Thyroid gland (tissue), 4 donors: ENCODE measurements at places on chromosomes 4 and X. TPM values are rescaled to one million over a fixed set of nuclear protein-coding genes. Genes with fewer than 3 reads are reported as not detected.

STK26 gene
- total RNA-seq: 4.9 TPM

DNA sequence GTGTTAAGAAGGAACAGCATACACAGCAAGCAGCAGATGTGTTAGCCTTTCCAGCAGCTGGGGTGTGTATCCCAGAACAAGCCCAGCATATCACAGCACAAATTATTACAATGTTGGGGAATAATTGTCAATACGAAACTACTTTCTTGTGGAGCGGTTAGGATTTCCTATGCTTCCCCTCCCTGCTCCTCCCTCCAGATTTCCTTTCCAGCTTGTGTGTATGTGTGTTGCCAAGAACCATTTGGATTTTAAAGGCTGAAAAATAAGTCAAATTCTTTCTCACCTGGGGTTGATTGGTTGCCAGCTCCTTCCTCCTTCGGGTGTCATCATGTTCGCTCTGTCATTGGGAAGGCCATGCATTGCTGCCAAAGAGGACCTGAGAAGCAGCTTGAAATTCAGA lies 178.2 kb upstream of the FRMPD4 start:
- no peak for DNase-seq
- H3K4me1 ChIP-seq: no peaks in the 10 kb centered on the region
- no peaks in the 10 kb centered on the region for H3K27me3 ChIP-seq
- no peak overlapping the region for H3K27ac ChIP-seq
- H3K36me3 ChIP-seq: no peaks in the 10 kb centered on the region

IL21 gene
- not detected for total RNA-seq

DNA sequence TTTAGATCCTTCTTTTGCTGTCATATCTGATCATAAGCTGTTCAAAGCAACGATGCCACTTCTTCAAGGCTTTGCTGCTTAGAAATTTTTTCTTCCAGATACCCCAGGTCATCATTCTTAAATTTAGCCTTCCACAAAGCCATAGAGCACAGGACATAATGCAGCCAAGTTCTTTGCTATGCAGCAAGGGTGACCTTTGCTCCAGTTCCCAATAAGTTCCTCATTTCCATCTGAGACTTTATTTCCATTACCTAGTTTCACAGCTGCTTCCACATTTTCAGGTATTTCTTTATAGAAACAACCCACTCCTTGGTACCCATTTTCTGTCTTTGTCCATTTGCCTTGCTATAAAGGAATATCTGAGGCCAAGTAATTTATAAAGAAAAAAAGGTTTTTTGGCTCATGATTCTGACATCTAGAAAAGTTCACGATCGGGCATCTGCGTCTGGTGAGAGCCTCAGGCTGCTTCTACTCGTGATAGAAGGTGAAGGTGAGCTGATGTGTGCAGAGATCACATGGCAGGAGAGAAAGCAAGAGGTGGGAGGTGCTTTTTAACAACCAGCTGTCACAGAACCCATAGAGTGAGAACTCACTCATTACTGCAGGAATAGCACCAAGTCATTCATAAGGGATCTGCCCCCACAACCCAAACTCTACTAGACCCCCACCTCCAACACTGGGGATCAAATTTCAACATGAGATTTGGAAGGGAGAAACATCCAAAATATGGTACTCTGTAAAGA lies 11.8 kb upstream of the TASL start:
- H3K27ac ChIP-seq: no peak overlapping the region
- DNase-seq: no peak
- no peaks in the 10 kb centered on the region for H3K27me3 ChIP-seq
- no peak overlapping the region for H3K4me3 ChIP-seq

LRAT gene
- total RNA-seq: 6.9 TPM

- H3K27me3 ChIP-seq: no peaks in the 10 kb centered on the region
- H3K4me3 ChIP-seq: no peak overlapping the region
- DNase-seq: no peak
Observed at GRCh38 chr4:909821-910220, 22.3 kb downstream of the GAK start.

GRCh38 chr4:17517664-17518063 lies 2.7 kb downstream of the CLRN2 start:
- H3K4me1 ChIP-seq: peaks cover 2% of the 10 kb centered on the region
- H3K27ac ChIP-seq: no peak overlapping the region
- DNase-seq: no peak
- no peaks in the 10 kb centered on the region for H3K36me3 ChIP-seq
- no peak overlapping the region for H3K4me3 ChIP-seq
